Right renal pelvis (tissue), 4 donors: ENCODE measurements at places on chromosomes 7 and 10.
A peak's percentile ranks its signal among the peaks of the same experiment; 100 is the strongest.

DNA sequence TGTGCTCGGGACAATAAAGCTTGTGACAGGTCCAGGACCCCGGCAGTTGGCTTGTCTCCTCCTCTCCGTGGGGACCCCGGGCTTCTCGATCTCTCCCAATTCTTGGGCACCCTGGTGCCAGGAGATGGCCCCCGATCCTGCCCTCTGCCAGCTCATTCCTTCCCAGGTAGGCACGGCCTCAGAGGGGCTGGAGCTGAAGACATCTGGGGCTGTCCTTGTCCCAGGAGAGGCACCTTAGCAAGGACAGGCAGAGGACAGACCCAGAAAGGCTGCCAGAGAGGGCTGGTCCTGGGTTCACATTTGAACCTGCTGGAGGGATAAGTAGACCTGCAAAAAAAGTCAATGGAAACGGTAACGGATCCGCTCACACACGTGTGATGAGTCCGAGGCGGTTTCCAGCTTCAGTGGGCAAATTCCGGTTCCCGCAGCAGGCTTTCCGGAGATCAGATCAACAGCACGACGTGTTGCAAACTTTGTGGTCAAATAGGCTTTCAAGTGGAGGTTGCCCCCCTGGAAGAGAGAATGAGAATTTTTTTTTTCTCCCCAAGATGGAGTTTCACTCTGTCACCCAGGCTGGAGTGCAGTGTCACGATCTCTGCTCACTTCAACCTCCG is 47.7 kb upstream of the GTF2IRD1 start:
- no peak for DNase-seq

GRCh38 chr7:122682815-122683550 is 15.9 kb downstream of the RNF133 start:
- DNase-seq = no peak

DNA sequence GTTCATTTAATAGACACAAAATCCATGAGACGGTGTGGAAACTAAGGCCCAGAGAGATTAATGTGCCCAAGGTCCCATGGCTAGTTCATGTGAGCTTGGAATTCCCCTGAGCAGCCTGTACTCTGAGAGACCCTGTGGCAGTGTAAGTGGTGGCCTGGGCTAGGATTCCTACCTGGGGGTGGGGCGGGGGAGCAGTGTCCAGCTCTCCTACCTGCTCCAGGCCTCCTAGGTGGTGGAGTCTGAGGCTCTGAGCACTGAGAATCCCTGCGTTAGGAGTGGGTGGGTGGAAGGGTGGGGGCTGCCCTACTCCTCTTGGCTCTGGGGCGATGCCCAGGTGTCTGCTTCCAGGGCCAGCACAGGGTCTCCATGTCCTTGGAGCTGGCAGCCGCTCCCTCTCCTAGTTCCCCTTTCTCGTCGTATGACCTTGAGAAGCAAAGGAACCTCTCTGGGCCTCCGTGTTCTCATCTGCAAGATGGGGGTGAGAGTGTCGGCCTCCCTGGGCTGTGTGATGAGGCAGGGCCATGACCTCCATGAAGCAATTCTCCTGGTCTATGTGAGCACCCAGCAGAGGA is 2.5 kb downstream of the SNCG start:
- DNase-seq = no peak

DNA sequence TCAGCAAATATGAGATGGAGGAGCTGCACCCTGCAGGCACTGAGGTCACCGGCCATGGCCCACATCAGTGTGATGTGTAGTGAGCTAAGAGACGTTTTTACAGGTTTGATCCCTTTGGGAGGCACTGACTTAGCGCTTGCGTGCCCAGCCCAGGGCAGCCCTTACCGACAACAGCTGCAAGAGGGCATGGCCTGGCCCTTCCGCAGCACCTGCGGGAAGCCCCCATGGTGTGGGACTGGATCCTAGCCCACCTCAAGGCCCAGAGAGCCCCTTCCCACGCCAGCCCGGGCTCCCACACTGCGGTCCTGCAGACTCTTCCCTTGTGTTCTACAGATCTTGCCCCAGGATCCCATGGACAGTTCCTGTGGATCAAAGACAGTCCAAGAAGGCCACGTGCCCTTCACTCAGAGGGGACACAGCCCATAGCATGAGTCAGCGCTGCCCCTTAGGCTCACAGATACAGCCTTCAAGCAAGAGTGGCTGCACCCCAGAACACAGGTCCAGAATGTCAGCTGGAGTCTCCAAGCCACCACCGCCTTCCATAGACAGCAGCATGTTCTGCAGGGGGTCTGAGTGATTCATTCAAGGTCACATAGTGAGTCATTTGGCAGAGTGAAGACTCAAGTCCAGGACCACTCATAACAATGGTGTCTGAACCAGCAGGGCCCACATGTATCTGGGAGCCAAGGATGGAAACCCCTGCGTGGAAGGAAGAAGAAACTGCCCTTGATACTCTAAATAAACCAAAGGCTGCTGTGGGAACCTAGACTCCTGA is 25.4 kb downstream of the TLL2 start:
- no peak for DNase-seq

- DNase-seq = no peak
Measured at GRCh38 chr7:106640368-106641141, 20.4 kb downstream of the CCDC71L start.

DNA sequence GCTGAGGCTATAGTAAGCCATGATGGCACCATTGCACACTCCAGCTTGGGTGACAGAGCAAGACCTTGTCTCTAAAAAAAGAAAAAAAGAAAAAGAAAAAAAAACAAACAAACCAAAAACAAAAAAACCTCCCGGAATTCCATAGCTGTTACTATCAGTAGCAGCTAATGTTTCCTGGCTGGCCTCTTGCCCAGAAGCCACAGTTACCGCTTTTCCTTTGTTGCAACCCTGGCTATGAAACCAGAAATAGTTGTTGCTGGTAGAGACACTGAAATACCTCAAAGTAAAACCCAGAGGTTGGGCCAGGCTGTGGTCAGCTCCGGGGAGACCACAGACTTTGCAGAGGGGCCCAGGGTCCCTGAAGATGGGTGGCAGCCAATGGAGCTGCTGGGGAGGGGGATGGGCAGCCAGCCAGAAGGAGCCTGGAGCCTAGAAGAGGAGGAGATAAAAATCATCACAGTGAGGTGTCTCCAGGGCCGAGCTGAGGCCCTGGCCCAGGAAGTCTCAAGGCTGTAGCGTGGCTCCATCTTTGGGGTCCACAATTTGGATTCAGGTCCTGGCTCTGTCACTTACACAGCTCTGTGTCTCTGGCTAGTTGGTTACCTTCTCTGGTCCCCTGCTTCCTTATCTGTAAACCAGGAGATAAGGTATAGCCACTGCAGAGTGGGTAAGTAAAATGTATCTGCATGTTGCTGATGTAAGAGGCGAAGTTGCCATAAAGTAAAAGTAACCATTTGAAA is 3.4 kb upstream of the CHST12 start:
- peak; percentile 57 for DNase-seq

DNA sequence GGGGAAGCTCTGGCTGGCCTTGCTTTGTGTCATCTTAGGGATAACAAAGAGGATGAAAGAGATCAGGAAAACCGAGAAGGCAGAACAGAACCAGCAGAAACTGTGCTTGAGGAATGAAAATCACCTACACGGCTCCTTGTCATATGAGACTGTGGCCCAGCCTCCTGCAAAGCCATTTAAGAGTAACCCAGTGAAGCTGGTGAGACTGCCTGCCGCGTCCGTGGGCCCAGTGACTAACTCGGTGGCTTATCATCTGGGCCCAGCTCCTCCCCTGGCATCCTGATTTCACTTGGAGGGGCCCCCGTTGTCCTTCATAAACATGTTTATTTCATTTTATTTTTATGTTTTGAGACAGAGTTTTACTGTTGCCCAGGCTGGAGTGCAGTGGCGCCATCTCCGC is 30.7 kb downstream of the HTRA1 start:
- no peak for DNase-seq

- no peak for DNase-seq
Measured at GRCh38 chr7:101681170-101682007, 52.3 kb upstream of the MYL10 start.

DNA sequence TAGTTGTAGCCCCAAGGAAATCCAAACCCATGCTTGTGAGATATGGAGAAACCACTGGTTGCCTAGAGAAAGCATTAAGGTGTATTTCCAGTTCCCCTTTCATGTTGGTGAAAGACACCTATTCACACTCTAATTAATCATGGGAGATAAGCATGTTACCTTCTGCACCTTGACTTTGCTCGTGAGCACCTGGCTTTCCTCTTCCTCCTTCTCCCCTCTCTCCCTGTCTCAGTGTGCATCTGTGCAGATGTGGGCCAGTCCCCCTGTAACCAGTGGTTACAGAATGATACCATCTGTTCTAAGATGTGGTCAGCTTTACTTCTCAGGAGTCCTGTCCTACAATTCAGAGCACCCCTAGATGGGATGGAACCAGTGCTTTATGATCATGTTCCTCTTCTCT is 160.6 kb downstream of the LCOR start:
- DNase-seq = no peak

DNA sequence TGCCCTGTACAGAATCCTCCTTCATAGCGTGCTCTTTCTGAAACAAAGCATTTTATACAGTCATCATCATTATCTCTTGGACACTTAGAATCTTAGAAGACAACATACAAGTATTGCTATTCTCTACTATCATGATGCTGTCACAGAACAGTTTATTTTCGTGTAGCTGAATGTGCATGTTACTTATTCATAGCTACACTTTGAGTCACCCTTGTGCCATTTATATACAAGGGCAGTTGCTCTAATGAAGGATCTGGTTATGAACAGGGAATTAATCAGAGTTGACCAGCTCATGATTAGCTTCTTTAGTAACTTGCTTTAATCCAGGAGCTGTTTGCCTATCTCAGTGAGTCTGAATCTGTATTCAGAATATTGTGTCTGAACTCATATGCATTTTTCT is 11.2 kb downstream of the CASP2 start:
- no peak for DNase-seq

DNA sequence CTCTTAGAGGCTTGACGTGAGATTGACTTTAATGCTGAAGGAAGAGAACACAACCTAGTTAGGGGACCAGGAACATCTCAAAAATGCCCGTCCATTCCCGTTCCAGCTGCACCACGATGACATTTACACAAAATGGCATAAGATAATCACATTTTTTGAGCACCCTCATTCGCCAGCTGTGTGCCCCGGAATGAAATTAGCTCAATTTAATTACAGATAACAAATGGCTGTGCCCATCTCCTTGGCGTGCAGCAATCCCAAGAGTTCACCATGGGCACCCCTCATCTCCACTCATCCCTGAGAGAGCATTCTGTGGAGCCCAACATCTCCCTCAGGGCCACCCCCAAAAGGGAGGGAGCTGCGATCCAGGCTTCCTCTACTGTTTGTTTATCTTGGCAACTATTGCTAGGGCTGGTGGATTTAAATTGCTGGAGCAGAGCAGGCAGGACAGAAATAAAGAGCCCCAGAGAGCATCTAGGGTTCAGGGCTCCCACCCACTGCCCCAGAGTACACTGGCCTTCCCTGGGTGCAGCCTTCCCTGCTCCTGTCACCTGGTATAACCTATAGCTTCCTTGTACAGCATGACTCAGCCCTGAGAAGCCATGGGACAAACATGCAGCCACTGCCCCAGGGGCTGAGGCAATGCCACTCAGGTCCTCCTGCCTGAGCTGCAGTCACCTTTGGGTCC is 263.5 kb downstream of the ZEB1 start:
- DNase-seq = peak; percentile 36

- DNase-seq = no peak
Measured at GRCh38 chr10:34171957-34172527, 643.1 kb downstream of the PARD3 start.

- DNase-seq = peak; percentile 43
Measured at GRCh38 chr7:134140889-134141867, 14.0 kb downstream of the LRGUK start.

GRCh38 chr10:99457813-99458212 is 27.4 kb upstream of the GOT1 start:
- no peak for DNase-seq

DNA sequence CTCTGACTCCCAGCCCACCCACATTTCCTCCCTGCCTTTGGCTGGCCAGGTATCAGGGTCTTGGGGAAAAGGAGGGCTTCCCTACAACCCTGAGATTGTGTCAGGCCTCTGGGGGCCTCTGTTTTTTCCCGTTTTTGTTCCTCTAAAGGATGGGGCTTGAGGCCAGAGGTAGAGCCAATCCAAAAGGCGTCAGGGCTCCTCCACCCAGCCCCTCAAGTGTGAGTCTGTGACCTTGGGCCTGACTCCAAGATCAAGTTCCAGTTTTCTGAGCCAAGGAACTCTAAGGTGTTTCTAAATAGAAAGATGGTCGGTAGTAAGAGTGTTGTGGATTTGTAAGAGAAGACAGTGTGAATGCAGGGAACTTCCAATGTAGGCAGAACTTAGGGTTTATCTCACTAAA is 6.6 kb downstream of the EEPD1 start:
- DNase-seq = no peak

- no peak for DNase-seq
Measured at GRCh38 chr7:112511451-112512202, 30.8 kb downstream of the LSMEM1 start.

DNA sequence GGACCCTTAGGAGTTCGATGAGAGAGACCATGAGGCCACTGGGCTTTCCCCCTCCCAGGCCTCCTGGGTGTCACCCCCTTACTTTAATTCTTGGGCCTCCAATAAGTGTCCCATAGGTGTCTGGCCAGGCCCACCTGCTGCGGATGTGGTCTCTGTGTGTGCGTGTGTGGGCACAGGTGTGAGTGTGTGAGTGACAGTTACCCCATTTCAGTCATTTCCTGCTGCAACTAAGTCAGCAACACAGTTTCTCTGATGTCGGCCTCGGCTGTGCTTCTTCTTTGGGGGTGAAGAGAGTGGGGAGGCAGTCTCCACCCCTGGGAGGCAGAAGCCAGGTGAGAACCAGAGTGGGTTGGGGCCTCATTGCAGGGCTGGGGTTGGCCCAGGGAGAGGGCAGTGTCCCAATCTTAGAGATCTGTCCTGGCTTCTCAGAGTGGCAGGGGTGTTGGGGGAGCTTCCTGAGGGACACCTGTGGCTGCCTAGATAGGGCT is 1.5 kb downstream of the PVRIG start:
- no peak for DNase-seq

DNA sequence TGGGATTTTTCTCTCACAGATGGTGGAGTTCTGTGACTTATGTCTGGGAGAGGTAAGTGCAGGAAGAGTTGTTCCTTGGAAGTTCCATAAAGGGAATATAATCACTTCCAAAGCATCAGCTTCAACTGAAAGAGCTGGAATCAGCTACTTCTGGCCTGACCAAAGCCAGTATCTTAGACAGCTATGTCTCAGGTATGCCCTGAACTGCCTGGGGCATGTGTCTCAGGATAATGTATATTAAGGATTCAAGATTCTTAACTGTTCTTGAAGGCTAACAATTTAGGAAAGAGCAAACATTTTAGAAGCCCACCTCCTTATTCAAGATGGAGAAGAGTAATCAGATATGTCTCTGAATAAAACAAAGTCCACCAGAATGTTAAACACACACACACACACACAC is 12.4 kb upstream of the NOBOX start:
- no peak for DNase-seq

GRCh38 chr10:13338390-13339110 is 9.5 kb downstream of the SEPHS1 start:
- DNase-seq = no peak
